ENCODE measurements at places on chromosomes 13 and 19. TPM values are rescaled to one million over a fixed set of nuclear protein-coding genes. Genes with fewer than 3 reads are reported as not detected.

DNA sequence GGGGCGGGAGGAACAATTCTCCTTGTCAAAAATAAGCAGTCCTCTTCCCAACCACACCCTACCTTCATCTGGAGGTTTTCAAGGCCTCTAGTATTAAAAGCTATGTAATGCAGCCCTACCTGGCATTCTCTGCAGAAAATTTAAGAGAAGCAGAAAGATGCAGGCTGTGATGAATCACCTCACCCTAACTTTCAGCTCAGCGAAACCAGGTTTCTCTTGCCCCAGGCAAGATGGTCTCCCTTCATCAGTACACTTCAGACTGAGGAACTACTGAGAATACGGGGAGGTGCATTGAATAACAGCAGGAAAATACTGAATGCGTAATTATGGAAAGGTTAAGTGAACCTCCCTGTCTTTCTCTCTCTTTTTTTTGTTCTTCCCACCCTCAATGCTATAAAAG lies 437.6 kb upstream of the KLF12 start:
- no peak for DNase-seq
- no peak overlapping the region for H3K27ac ChIP-seq
- H3K27me3 ChIP-seq = peaks cover 34% of the 10 kb centered on the region
- H3K36me3 ChIP-seq = no peaks in the 10 kb centered on the region
- H3K4me1 ChIP-seq = peaks cover 18% of the 10 kb centered on the region
- no peak overlapping the region for H3K4me3 ChIP-seq

- peaks cover 8% of the 10 kb centered on the region for H3K4me1 ChIP-seq
- no peak overlapping the region for H3K4me3 ChIP-seq
- H3K27me3 ChIP-seq = no peaks in the 10 kb centered on the region
Observed at GRCh38 chr13:28583651-28584091, 75.3 kb upstream of the POMP start.

DNA sequence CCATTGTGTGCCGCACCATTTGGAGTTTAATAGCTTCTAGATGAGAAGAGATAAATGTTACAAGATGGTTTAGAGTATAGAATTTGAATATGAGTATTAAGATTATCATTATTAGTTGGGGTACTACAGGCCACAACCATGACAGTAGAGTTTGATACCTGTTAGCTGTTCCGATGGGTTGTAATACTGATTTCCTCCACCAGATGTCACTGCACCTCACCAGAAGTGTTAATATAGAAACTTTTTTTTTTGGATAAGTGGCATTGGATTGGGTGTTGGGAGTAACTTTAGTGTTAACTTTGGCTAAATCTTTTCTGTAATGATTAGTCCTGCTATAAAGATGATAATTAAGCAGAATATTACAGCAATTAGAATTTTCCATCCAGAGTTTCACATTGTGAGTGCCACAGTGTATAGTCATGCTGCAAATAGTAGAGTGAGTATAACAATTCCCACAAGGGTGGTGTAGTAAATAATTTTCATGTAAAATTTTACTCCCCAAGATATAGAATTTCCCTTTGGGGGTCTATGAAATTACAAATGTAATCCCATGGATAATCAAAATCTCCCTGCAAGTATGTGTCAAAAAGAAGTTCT lies 56.3 kb downstream of the PSG3 start:
- no peak overlapping the region for H3K27ac ChIP-seq
- H3K27me3 ChIP-seq = no peaks in the 10 kb centered on the region
- DNase-seq = no peak
- no peaks in the 10 kb centered on the region for H3K4me1 ChIP-seq

ZNF296 gene
- total RNA-seq = 9.5 TPM

STRN4 gene
- total RNA-seq = 93.0 TPM

GTPBP3 gene
- 44.4 TPM for total RNA-seq

DCT gene
- total RNA-seq = not detected
